Fibroblast of villous mesenchyme (primary cell): ENCODE measurements at places on chromosomes 2 and 18.

DNA sequence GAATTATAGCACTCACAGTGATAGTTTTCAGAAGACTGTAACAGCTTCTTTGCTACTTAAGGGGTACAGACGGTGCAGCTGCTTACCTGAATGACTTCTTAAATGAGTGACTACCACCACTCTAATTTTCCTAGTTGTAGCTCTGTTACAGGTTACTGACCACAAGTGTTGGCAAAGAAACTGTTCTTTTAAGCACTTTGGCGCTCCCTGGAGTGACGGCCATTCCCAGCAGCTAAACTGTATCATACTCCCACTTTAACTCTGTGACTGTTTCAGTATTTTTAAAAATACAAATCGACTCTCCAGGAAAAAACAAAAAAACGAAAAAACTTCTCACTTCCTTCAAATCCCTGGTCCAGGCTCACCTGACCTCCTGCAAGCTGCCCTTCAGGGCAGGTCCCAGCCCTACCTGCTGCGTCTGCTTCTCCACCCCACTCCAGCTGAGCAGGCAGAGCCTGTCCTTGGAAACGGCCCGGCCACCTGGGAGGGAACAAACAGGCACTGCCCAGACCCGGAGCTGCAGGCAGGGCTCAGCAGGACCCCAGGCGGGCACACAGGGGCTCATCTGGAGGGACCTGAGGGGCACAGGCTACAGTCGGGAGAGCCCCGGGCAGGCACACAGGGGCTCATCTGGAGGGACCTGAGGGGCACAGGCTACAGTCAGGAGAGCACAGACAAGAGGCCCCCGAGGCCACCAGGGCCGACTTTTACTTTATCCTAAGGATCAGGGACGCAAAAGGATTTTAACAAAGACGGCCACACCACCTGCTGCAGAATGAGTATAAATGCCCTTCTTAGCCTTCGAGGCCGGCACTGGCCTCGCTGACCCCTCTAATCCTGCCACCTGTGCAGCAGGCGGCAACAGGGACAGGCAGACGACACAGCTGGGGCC, 24.5 kb downstream of the SLC66A2 start:
- no peak for DNase-seq

DNA sequence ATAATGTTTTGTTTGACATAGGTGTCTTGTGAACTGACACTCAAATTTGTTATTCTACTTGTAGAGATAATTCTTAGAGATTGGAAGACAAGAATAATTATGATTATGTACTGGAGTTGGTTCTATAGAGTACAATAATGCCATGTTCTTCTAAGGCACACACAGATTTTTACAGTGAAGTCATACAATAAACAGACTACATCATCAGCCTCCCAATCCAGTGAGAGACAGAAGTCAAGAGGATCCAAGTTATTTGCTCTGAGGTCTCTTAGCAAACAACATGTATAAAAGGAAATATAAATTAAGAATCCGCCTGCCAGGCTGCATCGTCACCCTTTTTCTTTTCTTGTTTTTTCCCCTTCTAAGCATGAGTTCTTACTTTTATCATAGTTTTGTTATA, 613.5 kb upstream of the SETBP1 start:
- DNase-seq = no peak

GRCh38 chr2:236882930-236883329, 202.8 kb upstream of the COPS8 start:
- no peak for DNase-seq

GRCh38 chr18:39162013-39162827, 1596.6 kb upstream of the CELF4 start:
- DNase-seq = no peak

DNA sequence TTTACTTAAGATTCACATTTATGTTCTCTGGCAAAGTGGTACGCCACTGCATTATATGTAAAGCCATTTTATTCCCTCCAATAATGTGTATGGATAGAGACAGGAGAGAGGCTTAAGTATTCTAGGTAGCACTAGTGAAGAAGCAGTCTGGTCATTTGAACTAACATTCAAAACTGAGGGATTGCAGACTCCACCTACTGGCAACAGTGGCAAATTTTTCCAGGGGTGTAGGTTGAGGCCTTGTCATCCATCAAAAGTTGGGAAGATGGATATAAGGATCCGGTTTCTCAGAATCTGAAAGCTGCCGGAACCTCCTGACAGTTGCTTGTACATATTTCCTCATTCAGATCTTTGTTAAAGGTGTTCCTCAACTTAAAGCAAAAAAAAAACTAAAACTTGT, 465.5 kb upstream of the FSHR start:
- DNase-seq = no peak

GRCh38 chr2:18924886-18925285, 335.5 kb upstream of the NT5C1B start:
- DNase-seq = peak; percentile 78

DNA sequence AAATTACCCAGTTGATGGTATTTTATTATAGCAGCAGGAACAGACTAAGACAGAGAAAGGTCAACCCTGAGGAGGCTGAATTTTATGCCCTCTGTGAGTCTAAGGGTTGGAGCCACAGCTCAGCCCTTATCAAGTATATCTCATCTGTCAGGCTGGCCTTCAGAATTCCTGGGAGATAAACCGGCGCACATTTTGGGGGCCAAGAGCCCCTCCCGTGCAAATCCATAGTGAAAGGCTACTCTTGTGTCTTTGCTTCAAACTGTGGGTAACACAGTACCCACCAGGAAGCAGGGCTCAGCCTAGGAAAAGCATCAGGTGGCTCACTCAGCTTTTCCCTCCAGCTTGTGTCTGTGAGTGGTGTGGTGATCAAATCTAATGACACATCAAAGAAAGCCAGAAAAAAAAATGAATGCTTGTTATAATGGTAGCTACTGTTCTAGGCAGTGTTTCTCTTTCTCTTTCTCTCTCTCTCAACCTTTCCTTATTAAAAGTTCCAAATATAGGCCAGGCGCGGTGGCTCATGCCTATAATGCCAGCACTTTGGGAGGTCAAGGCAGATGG, 25.0 kb upstream of the ASXL2 start:
- no peak for DNase-seq

DNA sequence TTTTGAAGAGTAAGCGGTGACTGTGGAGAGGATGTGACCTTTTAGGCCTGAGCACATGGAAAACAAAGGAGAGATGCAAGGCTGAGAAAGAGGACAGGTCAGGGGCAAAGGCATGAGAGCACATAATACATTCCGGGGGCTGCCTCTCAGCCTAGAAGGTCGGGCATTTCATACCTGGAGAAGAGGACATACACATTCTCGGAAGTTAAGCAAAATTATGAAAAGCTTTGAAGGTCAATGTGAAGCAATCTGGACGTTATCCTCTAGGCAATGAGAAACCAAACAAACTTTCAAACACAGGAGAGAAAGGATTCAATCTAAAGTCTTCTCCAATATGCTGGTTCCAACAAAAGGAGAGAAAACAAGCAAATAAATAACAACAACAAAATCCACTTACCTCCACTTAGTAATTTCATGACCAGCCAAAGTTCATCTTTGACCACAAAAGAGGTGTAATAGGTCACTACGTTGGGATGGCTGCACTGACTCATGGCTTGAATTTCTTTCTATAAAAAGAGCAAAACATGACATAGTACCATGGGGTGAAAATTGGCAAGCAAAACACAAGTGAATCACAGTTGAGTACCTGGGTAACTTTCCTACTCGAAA, 80.4 kb downstream of the STK39 start:
- DNase-seq = peak; percentile 26

DNA sequence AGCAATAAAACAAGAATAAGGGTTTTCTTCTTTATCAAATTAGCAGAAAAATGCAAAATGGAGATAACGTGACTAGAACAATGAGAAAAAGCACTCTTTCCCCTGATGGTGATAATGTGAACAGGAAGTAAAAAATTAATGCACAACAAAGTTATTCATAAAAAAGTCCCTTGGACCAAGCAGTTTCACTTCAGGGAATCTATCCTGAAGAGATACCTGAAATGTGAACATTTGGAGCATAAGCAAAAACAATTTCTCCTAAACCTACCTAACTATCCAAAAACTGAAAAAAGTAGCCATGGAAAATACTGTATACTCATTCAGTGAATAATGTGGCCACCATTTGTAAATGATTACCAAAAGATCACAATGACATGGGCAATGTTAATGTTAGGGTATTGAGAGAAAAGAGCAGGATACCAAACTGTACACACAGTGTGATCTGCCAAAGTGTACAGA, 48.7 kb downstream of the TRIP12 start:
- no peak for DNase-seq

- peak; percentile 48 for DNase-seq
These were observed 28.7 kb upstream of the C1D start for GRCh38 chr2:68091439-68092034.

GRCh38 chr2:208671284-208671683, 264.7 kb downstream of the PTH2R start:
- DNase-seq = no peak

DNA sequence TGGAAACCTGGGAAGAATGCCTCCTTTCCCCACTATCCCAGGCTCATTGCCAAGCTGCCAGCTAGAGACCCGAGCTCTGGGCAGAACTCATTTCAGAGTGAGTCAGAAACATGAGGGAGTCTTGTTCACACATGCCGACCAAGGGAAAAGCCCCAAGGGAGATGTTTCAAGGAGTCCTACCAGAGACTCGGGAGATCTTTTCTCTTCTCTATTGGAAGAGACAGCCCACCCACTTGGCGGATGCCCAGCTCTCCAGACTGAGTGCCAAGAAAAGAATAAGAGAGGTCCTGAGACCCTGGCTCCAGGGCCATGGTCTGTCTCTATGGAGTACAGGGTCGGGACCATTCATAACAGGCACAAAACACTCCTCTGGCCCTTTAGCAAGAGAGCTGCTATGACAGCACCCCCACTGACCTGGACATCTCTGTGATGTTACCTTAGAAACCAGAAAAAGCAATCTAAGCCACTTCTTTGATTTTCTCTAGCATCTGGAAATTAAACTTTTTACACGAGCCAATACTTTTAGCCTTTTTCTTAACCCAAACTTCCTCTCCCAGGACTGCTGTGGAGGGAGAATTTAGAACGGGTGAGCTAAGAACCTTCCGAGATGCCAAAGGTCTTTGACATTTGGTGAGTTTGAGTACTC, 18.5 kb upstream of the IGFBP5 start:
- peak; percentile 73 for DNase-seq

- no peak for DNase-seq
These were observed 14.2 kb upstream of the NR4A2 start for GRCh38 chr2:156346731-156347130.

DNA sequence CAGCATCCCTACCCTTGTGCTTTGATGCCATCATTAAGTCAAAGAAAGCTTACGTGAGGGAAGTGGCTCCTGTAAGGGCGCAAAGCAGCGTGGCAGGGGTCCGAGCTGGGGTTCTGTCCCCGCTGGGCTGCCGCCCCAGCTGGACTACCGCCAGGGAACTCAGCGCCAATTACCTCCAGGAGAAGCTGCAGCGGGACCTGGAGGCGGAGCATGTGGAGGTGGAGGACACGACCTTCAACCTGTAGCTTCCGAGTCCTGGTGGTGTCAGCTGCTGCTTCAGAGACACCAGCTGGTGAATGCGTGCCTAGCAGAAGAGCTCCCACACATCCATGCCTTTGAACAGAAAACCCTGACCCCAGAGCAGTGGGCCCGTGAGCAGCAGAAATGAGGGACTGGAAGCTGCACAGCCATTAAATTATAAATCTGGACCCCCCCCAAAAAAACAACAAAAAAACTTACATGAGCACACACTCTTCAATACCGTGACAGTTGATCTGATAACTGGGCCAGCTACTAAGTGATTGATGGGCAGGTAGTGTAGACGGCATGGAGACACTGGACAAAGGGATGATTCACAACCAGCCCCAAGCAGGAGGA, 20.1 kb upstream of the YES1 start:
- peak; percentile 21 for DNase-seq

DNA sequence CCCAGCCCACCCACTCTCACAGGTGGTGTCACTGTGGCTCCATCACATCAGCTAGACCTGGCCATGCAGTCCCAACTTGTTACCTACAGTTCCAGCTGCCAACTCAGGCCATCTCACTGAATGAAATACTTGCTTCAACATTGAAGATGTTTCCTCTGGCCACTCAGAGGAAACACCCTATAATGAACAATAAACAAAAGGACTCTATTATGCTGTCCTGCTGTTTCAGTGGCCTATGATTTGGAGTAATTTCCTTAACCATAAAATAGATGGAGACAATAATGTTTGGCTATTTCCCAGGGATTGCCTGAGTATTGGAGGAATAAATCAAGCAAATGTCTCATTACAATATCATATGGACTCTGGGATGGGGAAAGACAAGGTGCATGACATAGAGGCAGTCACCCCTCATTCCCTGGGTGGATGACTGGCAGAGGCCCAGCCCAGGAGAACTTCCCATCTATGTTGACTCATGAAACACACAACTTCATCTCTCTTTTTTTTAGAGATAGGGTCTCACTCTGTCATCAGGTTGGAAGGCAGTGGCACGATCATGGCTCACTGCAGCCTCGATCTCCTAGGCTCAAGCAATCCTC, 134.4 kb downstream of the TGIF1 start:
- DNase-seq = no peak
